T-helper 17 cell (primary cell): ENCODE measurements at places on chromosomes 5 and 9.

DNA sequence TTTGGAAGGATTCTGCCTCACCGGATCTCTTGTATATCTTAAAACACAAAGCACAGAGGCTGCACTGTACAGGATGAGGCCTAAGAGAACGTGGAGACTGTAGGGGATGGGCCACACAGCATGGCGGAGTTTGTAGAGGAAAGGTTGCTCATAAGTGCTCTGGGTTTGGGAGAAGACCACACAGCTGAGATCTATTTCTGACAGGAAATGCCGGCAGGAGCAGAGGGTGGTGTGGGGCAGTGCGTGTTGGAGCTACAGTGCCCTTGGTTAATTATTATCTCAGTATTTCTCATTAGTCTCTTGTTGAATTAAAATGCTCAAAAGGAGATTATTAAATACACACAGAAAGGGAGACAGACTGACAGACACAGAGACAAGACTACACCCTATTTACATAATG is 9.6 kb downstream of the PALM2AKAP2 start:
- DNase-seq, result no peak

DNA sequence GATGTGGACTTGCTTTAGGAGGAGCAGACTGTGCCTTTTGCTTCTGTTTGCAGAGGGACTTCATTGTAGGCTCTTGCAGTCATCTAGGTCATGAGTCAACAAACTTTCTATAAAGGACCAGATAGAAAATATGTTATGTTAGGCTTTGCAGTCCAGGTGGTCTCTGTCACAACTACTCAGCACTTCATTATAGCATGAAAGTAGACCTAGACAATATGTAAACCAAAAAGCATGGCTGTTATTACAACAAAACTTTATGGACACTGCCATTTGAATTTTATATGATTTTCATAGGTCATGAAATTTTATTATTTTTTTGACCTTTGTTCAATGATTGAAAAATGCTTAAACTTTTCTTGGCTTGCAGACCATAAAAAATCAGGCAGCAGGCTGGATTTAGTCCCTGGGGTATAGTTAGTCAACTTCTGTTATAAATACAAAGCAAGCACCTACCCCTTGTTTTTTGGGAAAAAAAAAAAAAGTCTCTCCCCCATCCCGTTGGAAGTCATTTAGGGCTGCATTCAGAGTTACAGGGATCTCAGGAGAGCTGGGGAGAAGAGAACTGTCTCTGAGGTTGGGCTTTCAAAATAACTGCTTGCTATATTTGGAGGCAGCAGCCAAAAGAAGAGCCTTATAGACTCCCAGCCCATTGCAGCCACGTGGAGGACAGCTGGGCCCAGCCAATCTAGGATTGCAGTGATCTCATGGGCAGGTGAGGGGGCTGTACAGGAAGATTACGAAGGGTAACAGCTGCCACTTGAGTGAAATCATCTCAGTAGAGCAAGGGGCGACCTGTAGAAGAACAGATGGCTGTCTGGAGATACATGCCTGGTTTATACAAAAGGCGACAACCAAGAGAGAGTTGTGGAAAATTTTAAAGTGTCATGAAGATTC is 136.6 kb upstream of the TNC start:
- no peak for DNase-seq

GRCh38 chr5:9544056-9544455 is 1.8 kb downstream of the SEMA5A start:
- no peak for DNase-seq

DNA sequence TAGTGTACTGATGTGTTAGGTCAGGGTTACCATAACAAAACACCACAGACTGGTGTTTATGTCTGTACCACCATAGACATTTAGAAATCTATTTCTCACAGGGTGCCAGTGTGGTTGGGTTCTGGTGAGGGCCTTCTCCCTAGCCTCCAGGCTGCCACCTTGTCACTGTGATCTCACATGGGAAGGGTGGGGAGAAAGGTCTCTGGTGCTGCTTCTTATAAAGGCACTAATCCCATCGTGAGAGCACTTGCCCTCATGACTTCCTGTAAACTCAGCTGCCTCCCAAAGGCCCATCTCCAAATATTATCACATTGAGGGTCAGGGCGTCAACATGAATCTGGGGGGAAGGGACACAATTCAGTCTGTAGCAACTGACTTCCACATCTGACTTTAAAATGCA is 49.8 kb downstream of the PIK3R1 start:
- no peak for DNase-seq

DNA sequence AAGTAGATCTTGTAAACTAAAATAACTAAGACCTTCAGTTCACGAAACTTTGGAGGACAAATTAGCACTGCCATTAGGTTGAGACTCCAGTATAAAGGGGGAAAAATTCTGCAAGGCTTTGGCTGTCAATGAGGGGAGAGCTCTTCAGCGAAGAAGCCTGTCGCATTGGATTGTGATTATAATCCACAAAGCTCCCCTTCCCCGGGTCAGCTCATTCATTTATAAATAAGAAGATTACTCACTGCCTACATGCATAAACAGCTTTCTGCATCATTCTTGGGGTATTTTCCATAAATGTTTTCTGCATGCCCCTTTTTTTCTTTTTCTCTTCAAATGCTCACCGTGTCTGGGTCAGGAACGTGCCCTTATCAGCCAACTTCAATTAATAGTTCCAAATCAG is 196.7 kb downstream of the EBF1 start:
- DNase-seq, result no peak

GRCh38 chr5:43627028-43627427 is 24.0 kb downstream of the NNT start:
- DNase-seq, result no peak

DNA sequence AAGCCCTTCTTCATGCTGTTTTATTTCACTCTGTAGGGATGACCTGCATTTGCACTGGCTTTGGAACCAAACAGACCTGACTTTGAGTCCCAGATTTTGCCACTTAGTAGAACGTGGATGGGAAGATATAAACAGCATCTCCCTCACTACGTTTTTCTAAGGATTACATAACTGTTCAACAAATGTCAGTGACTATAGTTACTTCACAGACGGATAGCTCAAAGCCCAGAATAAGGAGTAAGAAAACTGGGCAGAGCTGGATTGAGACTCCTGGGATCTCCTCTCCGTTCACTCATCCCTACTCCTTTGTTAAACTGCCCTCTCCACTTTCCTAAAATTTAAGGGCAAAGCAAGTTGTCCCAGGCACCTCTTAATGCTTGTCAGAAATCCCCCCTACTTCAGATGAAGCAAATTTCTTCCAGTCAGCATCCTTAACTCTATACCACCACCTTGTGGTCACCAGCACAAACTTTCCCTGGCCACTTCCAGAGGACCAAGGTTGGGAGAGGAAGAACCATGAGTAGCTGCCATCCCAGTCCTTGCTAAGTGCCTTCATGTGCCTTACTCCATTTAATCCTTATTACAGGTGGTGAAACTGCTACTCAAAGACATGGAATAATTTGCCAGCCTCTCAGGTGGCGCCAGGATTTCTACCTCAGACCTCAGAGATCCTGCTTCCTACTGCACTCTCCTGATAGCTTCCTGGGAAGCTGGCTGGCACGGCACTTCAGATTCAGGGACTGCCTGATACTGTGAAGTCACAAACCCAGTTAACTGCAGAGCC is 38.4 kb downstream of the EGR1 start:
- DNase-seq, result no peak

- DNase-seq, result no peak
Measured at GRCh38 chr5:116492016-116492623, 82.5 kb downstream of the SEMA6A start.

DNA sequence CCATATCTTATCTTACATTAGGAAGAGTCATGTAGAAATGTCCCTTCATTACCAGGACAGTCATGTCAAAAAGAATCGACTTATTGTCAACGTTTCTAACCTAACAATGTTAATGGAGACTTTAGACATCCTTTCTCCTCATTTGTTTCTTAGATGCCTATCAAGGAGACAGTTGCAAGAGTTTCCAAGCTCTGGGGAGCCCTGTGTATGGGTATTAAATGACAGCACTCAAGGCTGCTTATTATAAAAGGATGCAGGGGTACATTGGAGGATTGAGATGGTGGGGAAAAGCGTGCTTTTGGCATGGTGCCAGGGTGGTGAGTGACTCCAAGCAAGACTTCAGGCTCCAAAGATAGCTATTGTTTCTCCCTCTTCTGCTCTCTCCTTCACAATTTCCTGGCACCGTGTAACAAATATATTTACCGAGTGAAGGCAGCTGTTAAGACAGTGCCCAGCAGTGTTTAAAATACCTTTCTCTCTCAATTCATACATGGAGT is 461.3 kb upstream of the CLINT1 start:
- DNase-seq, result no peak

GRCh38 chr5:759111-759751 is 25.3 kb downstream of the ZDHHC11B start:
- DNase-seq, result peak; percentile 59

- DNase-seq, result no peak
Measured at GRCh38 chr9:17171309-17172094, 36.7 kb downstream of the CNTLN start.

GRCh38 chr9:107571148-107571547 is 81.6 kb upstream of the KLF4 start:
- no peak for DNase-seq

DNA sequence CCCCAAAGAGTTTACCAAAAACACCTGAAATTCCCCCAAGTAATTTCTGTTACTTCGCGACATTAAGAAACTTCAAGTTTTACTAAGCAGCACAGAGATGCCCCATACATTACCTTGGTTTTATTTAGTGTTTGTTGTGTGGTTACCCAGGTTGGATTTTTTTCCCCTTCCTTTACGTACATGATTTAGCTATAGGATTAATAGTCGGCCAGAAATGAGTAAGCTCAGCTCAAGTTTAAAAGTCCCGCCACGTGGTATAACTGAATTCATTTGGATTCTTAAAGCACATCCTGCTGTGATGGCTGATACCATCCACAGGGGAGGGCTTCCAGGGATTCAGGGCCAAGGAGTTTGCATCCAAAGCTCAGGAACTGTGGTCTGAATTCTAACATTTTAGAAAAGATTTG is 75.9 kb downstream of the DAP start:
- DNase-seq, result no peak

GRCh38 chr9:126721564-126721981 is 83.3 kb upstream of the ZBTB43 start:
- DNase-seq, result no peak

DNA sequence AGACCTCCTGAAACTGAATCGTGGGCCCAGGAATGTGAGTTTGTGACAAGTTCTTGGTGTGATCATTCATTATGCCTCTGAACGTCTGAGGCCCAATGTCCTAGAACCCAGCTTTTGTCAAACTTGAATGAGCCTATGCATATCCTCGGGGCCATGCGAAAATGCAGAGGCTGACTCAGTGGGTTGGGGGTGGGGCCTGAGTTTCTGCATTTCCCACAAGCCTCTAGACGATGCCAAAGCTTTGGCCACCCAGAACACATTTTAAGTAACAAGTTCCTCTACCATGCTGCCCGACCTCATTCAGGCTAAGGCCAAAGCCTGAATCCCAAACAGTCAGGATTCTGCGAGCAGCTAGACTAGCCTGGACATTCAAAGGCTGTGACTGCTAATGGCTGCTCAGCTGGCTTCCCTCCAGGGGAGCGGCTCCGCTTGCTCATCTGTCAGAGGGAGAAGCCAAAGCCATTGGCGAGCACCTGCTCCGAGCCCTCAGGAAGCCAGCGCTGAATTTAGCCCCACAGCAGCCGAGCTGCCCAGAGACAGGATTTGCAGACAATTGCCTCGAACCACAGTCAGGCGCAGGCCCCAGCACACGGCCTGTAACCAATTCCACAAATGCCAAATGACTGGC is 177.5 kb downstream of the ZDHHC21 start:
- no peak for DNase-seq

- no peak for DNase-seq
Measured at GRCh38 chr5:109479260-109479860, 69.6 kb upstream of the PJA2 start.

DNA sequence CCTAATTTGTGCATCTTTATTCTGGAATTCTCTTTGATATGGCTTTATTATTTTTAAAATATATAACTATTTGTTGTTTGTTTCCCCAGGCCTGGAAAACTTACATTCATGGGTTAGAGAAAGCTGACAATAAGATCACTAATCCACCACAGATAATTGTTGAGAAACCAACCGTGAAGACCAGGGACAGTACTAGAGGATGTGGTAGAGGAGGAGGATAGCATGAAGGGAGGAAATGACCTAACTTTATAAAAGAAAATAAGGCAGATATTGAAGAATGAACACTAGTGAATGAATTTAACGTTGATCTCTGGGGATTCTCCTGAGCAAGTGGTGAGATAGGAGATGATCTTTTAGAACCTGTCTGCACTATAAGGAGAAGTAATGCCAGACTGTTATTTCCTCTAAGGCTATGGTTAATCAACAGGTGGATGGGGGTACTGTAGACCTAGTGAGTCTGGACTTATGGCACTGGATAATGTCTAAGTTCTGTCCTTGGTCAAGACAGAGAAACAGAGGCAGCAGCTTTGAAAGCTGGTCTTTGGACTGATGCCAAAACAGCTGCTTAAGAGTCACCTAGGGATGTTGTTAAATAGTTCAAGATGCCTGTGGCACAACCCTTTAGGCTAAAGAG is 52.4 kb downstream of the NREP start:
- DNase-seq, result no peak

GRCh38 chr5:113487781-113488644 is at the start of gene MCC:
TSS of gene MCC (minus strand) at chr5:113488453.
- DNase-seq, result peak; percentile 20

- DNase-seq, result no peak
Measured at GRCh38 chr5:142605611-142606010, 80.3 kb downstream of the FGF1 start.

DNA sequence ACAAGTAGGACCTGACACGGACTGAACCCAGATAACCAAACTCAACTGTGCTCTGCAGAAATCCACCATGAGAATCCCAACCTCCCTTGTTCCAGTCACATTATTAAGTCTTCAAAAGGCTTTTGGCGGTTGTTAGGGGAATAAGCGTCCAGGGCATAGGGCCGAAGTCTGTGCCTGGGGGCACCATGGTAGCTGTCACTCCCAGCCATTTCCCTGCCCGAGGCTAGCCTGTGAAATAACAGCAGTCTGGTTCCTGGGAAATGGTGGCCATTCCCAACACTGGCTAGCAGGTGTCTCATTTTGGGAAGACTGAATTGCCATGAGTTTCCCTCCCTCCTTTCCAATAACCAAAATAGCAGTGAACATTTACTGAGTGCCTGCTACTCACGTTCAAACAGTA is 122.2 kb downstream of the CRB2 start:
- DNase-seq, result no peak

GRCh38 chr5:143244990-143245389 is 158.5 kb downstream of the NR3C1 start:
- DNase-seq, result no peak

DNA sequence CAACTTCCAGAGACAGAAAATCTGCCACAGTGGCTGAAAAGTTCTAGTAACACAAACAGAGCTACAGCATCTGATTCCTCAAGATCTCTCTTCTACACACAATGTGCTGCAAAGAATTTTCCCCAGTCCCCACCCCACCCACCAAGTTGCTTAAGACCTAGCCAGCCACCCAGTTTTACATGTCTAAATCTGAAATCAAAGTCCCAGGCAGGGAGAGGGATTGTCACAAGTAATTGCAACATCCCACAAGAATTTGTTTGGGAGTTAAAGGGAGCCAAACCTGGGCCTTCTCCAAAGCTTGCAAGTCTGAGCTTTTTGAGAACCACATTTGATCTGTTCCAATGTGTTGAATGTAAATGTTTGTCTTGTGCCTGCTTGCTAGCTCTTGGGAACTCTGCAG is 15.5 kb downstream of the IGIP start:
- DNase-seq, result no peak

- no peak for DNase-seq
Measured at GRCh38 chr5:570446-570845, 41.7 kb upstream of the CEP72 start.
